ENCODE measurements at places on chromosomes 16 and 17.

GRCh38 chr16:54488729-54489128, 202.1 kb upstream of the IRX3 start:
- DNase-seq, result no peak

DNA sequence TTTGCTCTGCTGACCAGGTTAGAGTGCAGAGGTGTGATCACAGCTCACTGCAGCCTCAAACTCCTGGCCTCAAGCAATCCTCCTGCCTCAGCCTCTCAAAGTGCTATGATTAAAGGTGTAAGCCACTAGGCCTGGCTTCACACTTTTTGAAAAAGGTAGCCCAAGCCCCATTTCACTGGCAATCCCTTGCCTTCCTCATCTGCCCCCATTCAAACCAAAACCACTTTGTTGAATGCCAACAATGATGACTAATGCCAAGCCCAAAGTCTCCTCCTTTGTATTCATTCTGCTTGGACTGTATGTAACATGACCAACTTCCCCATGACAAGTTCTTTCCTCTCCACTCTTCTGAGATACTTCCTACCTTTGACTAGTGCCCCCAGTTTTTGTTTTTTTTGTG, 33.1 kb downstream of the N4BP1 start:
- DNase-seq, result no peak

- DNase-seq, result no peak
These were observed 10.4 kb upstream of the SOX9 start for GRCh38 chr17:72110231-72110941.

GRCh38 chr16:66081775-66082366, 284.6 kb upstream of the CDH5 start:
- DNase-seq, result no peak

GRCh38 chr16:50066482-50067289, 916 bp downstream of the HEATR3 start:
- no peak for DNase-seq
